Effector memory CD8-positive, alpha-beta T cell (primary cell): ENCODE measurements at places on chromosomes 16 and 17.

DNA sequence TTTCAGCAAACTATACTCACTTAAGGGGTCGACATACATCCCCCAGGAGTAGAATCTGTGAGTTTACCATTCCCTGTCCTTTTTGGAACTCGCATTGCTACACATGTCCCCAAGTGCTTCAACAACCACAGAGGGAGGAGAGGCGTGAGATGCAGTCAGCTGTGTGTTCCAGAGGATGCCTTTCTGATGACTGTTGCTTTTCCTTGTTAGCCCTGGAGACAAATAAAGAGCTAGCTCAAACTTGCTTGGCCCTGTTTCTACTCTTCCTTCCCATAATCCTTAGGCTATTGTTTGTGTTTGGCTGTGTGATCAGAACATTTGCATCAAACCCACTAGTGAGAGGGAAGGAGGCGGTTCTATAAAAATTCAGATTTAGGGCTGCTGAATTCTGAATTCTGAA, 264.0 kb downstream of the ENGASE start:
- H3K4me1 ChIP-seq, result no peaks in the 10 kb centered on the region
- H3K36me3 ChIP-seq, result no peaks in the 10 kb centered on the region
- no peak for DNase-seq
- no peak overlapping the region for H3K4me3 ChIP-seq
- H3K27ac ChIP-seq, result no peak overlapping the region

GRCh38 chr17:34114174-34114573, 140.9 kb upstream of the CCL2 start:
- no peak for DNase-seq
- H3K4me1 ChIP-seq, result no peaks in the 10 kb centered on the region
- no peak overlapping the region for H3K27ac ChIP-seq
- peaks cover 53% of the 10 kb centered on the region for H3K27me3 ChIP-seq

DNA sequence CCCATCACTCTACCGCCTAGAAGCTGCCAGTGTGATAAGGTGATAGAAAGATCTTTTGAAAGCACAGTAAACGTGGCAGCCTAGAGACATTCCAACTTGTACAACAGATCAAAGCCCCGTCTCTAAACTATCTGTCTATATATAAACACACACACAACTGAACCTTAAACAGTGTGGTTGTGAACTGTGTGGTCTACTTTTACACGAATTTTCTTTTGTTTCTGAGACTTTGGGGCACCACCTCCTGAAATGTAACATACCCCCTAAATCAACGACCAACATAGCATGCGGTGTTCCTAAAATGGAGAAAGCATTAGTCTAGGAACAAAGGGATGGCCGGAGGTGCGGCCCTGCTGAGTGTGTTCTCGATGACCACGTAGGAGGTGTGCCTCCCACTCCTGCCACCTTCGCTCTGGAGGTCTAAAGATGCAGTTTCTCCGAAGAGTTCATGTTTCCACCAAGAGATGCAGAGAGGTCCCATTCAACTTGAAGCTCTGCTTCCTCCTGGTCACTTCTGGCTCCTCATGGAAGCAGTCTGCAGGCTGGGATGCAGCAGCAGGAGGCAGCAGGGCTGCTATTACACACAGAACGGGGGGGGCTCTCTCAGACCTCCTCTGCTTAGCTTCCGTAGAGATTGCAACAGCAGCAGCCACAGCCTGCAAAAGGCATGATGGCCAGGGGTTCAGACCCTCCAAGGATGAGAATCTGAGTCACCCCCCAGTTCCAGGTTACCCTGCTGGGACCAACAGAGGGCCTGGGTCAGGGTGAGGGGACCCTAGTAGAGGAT, 22.6 kb upstream of the USP10 start:
- H3K27ac ChIP-seq, result no peak overlapping the region
- H3K27me3 ChIP-seq, result peaks cover 24% of the 10 kb centered on the region
- H3K36me3 ChIP-seq, result peaks cover 2% of the 10 kb centered on the region
- no peak overlapping the region for H3K4me3 ChIP-seq
- DNase-seq, result no peak

DNA sequence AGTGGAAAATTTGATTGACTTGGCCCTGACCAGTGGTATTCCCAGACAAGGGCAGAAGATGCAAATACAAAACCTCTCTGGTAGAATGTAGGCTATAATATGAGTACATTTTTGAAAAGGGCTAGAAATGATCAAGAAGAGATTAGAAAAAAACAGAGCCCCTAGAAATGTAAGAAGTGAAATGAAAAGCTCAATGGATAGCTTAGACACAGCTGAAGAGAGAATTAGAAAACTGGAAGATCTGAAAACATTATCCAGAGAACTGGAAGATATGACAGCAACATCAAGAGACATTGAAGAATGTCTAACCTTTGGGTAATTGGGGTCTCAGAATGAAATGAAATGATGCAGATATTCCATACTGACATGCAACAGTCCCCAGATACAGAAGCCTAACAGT, 105.2 kb upstream of the ZNF750 start:
- peaks cover 4% of the 10 kb centered on the region for H3K4me1 ChIP-seq
- H3K36me3 ChIP-seq, result peaks cover 29% of the 10 kb centered on the region
- no peak overlapping the region for H3K4me3 ChIP-seq
- H3K27ac ChIP-seq, result no peak overlapping the region

DNA sequence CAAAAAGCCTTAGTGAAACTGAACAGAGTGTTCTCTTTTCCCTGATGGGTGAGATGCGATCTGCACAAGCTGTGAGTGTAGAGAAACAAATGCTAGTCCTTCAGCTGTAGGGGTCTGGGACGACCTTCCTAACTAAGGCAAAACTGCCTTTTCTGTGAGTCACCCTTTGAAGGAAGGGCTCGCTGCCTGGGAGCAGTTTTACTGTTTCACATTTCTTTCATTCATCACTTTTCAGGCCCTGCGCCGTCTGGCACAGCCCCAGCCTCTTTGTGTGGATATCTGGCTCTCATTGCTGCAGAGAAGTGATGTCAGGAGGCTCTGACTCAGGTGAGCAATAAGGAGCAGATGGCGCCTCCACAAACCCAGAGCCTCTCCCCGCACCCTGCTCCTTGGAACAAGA, 57.4 kb downstream of the HS3ST3A1 start:
- H3K4me3 ChIP-seq, result no peak overlapping the region
- H3K36me3 ChIP-seq, result no peaks in the 10 kb centered on the region
- no peak overlapping the region for H3K27ac ChIP-seq
- no peak for DNase-seq
- H3K4me1 ChIP-seq, result no peaks in the 10 kb centered on the region
- peaks cover 22% of the 10 kb centered on the region for H3K27me3 ChIP-seq

DNA sequence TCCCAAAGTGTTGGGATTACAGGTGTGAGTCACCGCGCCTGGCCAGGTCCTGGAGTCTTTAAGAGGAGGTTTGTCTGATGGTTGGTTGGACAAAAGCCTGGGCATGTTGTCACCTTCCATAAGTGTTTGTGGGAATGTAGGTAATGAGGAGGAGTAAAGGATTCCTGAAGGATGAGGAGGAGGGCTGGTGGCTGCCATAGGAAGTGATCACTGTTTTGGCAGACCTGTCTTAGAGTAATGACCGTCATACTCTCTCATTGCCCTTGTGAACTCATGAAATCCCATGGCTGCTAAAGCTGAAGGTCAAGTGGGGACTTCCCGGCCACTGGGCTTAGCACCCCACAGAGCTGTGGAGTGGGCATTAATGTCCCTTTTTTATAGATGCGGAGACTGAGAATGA, 40.5 kb downstream of the TENT4B start:
- H3K27ac ChIP-seq, result peak overlapping the region; percentile 81
- no peak overlapping the region for H3K4me3 ChIP-seq
- peaks cover 20% of the 10 kb centered on the region for H3K36me3 ChIP-seq
- DNase-seq, result no peak
- H3K27me3 ChIP-seq, result no peaks in the 10 kb centered on the region

GRCh38 chr16:29126616-29127015, 141.8 kb downstream of the LAT start:
- H3K27me3 ChIP-seq, result no peaks in the 10 kb centered on the region
- H3K36me3 ChIP-seq, result peaks cover 25% of the 10 kb centered on the region
- peak overlapping the region; percentile 54 for H3K4me3 ChIP-seq
- DNase-seq, result no peak
- peak overlapping the region; percentile 62 for H3K27ac ChIP-seq

DNA sequence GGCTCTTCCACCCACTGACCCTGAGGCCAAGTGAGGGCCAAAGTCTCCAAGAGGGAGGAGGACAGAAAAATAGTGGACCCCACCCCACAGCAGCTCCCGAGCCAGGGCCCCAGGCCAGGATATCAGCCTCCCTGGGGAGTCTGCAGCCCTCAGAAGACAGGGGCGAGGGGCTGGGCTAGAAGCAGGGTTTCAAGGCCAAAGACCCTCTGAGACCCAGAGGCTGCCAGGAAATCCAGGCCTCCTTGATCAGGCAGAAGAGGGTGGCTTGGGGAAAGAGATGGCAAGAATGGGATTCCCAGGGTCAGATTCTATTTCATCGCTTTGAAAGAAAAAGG, 156.1 kb downstream of the ZNF423 start:
- H3K4me1 ChIP-seq, result no peaks in the 10 kb centered on the region
- H3K27ac ChIP-seq, result no peak overlapping the region
- no peak overlapping the region for H3K4me3 ChIP-seq
- H3K36me3 ChIP-seq, result no peaks in the 10 kb centered on the region
- H3K27me3 ChIP-seq, result peaks cover 38% of the 10 kb centered on the region

DNA sequence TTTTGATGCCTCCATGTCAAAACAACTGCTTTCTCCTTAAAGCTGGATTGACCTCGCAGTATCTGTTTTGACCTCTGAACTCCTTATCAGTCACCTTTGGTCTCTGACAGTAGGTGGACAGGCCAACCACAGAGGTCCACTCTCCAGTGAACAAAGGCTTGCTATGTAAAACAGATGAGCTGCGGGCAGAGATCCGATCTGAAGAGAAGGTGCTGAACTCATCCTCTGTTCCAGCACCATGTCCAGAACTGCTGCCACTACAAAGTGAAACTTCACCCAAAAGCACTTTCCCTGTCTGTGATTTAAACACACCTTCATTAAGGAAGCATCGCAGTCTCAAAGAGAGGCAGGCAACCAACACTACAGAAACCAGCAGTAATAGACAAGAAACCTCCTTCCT, 117.3 kb upstream of the CORO6 start:
- peak overlapping the region; percentile 69 for H3K27ac ChIP-seq
- H3K4me1 ChIP-seq, result peaks cover 15% of the 10 kb centered on the region
- DNase-seq, result no peak
- H3K36me3 ChIP-seq, result peaks cover 36% of the 10 kb centered on the region
- no peak overlapping the region for H3K4me3 ChIP-seq

- H3K27me3 ChIP-seq, result no peaks in the 10 kb centered on the region
- H3K27ac ChIP-seq, result no peak overlapping the region
- no peaks in the 10 kb centered on the region for H3K4me1 ChIP-seq
- H3K4me3 ChIP-seq, result no peak overlapping the region
Measured at GRCh38 chr16:10497132-10498101, 83.0 kb downstream of the EMP2 start.

GRCh38 chr17:32634167-32634566, 147.4 kb downstream of the CDK5R1 start:
- no peaks in the 10 kb centered on the region for H3K4me1 ChIP-seq
- no peaks in the 10 kb centered on the region for H3K36me3 ChIP-seq
- H3K27ac ChIP-seq, result no peak overlapping the region
- no peak for DNase-seq

DNA sequence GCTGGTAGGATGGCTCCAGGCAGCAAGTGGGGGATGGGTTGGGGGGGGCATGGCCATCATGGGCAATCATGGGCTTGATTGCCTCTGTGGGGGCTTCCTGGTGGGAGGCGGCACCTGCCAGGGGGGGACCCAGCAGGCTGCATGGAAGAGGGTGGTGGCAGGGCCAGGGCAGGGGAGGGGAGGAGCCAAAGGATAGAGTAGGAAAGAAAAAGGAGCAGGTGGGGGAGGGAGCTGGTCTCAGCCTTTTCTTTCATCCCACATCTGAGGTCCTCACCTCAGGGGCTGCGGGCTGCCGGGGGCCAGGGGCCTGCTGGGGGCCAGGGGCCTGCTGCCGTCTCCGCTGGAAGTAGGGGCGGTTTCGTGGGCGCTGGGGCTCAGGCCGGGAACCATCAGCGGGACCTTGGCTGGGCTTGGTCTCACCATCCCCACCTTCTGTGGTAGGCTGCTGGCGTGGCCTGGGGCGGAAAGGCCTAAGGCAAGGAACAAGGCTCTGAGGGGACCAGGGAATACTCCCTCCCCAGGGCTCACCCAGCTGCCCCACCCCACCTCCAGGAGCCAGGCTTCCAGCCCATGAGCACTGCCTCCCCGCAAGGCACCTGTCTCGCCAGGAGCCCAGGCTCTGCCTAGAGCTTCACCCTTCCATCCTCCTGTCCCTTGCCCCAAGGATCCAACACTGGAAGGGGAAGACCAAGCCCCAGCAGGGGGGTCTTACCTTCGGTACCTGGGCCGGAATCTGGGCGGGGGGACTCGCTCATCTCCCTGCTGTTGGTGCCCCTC, 5.0 kb downstream of the YBX2 start:
- H3K36me3 ChIP-seq, result peaks cover 8% of the 10 kb centered on the region
- H3K27ac ChIP-seq, result no peak overlapping the region
- H3K27me3 ChIP-seq, result peaks cover 47% of the 10 kb centered on the region
- DNase-seq, result no peak
- no peak overlapping the region for H3K4me3 ChIP-seq

GRCh38 chr17:8160224-8160577, 2.5 kb downstream of the VAMP2 start:
- no peak for DNase-seq
- peak overlapping the region; percentile 97 for H3K27ac ChIP-seq
- no peaks in the 10 kb centered on the region for H3K27me3 ChIP-seq
- peaks cover 61% of the 10 kb centered on the region for H3K36me3 ChIP-seq
- peak overlapping the region; percentile 86 for H3K4me3 ChIP-seq
- H3K4me1 ChIP-seq, result peaks cover 57% of the 10 kb centered on the region

GRCh38 chr17:80564545-80564944, 19.9 kb downstream of the RPTOR start:
- no peak for DNase-seq
- peaks cover 28% of the 10 kb centered on the region for H3K4me1 ChIP-seq
- H3K4me3 ChIP-seq, result no peak overlapping the region
- H3K27ac ChIP-seq, result no peak overlapping the region

- no peaks in the 10 kb centered on the region for H3K4me1 ChIP-seq
- no peak overlapping the region for H3K4me3 ChIP-seq
- peaks cover 57% of the 10 kb centered on the region for H3K27me3 ChIP-seq
- DNase-seq, result no peak
- no peaks in the 10 kb centered on the region for H3K36me3 ChIP-seq
Measured at GRCh38 chr17:29049541-29050145, 6.7 kb downstream of the PIPOX start.

GRCh38 chr17:14302091-14302430, 1.2 kb downstream of the HS3ST3B1 start:
- peaks cover 52% of the 10 kb centered on the region for H3K4me1 ChIP-seq
- H3K27me3 ChIP-seq, result peaks cover 24% of the 10 kb centered on the region
- peaks cover 30% of the 10 kb centered on the region for H3K36me3 ChIP-seq
